ENCODE measurements at places on chromosomes 16 and 17.

DNA sequence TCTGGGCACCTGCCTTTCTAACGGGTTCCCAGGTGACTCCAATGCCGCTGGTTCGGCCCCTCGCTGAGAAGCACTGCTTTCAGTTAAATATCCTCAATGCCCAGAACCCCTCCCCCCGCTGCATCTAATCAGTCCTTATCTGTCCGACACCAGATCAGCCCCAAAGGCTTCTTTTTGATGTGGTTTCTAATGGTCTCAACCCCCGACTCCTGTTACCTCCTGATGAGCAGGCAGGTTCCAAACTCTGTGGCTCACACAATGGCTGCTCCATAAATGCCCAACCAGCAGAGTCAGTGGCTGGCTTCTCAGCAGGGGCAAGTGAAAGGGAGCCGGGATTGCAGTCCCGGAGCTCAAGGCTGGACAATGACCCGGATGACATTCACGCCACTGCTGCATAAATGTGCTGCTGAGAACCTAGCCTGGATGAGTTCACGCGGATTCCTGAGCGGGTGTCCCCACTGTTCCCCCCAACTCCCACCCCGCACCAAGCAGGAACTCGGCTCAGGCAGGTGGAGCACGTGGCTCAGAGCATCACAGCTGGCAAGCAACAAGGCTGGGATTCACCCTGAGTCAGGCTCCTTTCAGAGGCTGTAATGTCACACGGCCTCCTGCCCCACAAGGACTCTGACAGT is 1.0 kb upstream of the SLC38A8 start:
- peak; percentile 27 for DNase-seq

GRCh38 chr17:57505841-57506773 is 239.0 kb downstream of the CCDC182 start:
- DNase-seq: no peak

DNA sequence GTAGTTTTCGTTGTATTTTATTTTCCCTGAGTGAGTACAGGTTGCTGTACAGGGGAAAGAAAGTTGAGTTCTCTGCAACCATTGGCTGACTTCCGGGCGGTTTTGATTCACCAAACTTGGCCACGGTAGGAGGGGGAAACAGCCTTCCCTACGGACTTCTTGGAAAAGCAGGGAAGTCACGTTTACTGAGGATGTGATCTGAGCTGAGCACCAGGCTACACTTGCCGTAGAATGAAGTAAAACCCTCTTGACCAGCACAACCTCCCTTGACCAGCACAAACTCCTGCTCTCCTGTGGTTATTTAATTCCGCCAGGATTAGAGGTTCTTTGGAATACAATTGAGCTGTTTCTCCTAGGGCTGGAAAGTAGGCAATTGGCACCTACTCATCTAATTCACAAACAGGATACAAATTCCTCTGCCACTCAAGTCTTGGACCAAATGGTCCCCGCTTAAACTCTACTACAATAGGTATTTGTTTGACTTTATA is 242.0 kb upstream of the RBFOX1 start:
- no peak for DNase-seq

GRCh38 chr17:37417852-37418251 is 11.2 kb downstream of the TADA2A start:
- DNase-seq: no peak

DNA sequence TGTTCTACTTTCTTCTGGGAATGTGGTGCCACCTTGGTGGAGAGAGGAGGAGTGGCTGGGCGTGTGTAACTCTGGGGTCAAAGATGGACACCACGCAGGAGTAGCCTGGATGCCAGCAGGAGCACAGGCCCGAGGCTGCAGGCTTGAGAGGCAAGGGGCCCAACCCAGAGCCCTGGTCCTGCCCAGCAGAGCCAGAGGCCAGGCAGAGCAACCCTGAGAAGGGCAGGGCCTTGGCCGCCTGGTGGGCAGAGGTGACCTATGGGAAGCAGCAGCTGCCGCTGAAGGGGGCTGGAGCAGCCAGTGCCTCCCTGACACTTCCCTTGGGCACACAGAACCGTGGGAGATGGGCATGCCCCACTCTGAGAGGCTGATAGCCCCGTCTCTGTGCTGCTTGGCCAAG is 18.0 kb upstream of the CPSF4L start:
- no peak for DNase-seq

DNA sequence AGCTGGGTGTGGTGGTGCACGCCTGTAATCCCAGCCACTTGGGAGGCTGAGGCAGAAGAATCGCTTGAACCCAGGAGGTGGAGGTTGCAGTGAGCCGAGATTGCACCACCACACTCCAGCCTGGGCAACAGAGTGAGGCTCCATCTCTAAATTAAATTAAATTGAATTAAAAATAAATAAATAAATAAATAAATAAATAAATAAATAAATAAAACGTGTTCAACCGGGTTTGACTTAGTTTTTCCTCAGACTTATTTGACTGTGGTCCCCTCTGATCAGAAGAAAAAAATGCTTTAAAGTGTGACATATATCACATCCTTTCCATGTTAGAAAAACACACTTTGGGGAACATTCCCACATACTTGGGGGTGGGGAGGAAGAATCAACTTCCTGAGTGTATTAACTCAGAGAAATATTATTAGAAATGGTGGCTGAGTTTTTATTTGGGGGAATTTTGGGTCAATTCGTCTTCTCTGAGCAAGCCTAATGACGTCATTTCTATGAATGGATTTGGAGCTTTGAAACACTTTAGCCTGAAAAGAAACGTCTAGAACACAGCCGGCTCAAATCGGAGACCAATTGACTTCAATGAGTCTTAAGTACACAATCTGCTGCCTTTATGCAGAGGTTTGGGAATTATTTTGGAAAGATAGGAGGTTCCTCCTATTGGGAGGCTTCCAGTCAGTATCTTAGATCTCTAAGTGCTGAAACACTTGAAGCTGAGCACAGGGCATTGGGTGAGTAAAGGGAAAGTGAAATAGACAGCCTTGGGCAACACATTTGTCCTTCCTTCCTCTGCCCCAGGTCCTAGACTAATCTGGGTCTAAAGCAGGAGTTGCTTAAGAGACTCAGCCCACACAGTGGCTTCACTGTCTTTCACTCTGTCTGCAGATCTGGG is 132.6 kb downstream of the PITPNC1 start:
- no peak for DNase-seq

GRCh38 chr17:66165537-66166123 is 26.3 kb downstream of the CEP112 start:
- DNase-seq: peak; percentile 63

- DNase-seq: no peak
Measured at GRCh38 chr16:89446136-89446974, 44.0 kb downstream of the ANKRD11 start.

DNA sequence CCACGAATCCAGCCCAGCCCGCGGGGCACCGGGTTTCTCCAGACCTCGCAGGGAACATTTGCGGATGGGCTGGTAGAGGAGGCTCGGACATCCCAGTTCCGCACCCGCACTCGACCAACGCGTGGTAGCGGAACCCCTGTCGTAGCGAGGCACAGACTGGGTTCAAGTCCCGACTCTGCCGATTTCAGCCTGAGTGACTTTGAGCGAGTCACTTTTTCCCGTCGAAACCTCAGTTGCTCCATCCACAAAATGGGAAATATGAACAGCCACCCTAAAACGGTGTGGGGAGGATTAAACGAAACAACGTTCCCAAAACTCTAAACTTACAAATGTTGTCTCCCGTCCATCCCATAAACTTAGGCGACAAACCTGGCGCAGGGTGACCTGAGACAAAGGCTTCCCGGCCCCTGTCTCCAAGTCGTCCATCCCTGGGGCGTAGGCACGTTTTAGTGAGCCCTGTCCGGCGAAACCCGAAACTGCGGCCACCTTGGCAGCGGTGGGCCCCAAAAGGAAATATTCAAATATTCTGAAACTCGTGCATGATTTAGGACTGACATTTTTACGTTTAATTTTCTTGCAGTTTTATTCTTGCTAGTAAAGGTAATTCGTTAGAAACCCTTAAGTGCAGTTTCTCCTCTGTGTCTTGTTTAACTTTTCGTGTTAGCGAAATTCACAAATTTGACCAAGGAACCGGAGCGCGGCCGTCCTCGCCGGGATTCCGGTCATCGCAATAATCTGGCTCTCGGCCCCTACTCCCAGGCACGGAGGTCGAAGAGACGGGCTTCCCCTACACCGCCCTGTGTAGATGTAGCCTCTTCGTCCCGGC is 1.9 kb upstream of the MLLT6 start:
- no peak for DNase-seq

DNA sequence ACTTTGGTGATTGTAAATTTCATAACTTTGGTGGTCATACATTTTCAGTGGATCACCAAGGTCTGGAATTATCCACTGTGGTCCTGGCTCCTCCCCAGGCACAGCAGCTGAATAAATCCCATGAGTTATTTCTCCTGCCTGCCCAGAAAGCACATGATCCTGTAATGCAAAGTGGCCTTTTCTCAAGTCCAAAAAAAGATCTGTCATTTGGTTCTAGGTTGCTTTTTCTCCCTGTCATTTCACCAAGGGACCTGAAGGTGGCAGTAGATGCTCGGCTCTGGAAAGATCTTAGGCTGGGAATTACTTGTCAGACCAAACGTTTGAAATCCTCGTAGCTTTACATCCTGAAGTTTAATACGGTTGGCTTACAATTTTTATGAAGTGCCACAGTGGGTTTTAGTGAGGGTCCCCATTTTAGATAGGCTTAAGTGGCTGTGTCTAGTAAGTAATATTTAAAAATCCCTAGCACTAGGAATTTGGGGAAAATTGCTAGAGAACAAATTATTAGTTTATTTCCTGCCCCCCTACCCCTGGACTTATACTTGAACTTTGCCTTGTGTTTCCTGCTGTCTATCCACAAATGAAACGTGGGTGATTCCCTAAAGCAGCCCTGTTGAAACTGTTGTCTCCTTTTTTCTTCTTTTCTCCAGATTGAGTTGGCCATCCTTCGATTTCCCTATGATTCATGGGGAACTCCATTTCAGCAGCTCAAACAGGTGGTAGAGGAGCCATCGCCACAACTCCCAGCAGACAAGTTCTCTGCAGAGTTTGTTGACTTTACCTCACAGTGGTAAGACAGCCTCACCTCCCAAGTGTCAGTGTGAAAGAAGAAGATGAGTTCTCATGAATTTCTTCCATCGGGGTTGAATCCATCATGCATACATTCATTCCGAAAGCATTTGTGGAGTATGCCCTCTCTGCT is 111.7 kb downstream of the MAP2K6 start:
- DNase-seq: peak; percentile 40

DNA sequence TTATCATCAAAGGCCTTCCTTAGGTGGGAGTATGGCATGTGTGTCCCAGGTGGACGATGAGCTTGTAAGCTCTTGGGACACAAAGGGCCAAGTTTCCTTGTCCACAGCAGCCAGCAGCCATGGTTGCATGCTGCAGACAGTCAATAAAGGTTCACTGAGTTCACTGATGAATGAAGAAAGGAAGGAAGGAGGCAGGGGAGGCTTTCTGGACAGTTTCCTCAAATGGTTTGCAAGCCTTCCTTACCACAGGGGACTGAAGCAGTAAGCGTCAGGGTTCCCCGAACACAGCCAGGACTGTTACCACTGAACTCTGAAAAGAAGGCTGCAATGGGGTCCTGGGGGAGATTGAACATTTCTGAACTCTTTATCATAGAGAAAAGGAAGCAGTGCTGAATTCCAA is 111.1 kb downstream of the GAS7 start:
- DNase-seq: no peak

Measured in Jurkat, Clone E6-1 (cell line).